ENCODE measurements at places on chromosomes 5 and 9.

DNA sequence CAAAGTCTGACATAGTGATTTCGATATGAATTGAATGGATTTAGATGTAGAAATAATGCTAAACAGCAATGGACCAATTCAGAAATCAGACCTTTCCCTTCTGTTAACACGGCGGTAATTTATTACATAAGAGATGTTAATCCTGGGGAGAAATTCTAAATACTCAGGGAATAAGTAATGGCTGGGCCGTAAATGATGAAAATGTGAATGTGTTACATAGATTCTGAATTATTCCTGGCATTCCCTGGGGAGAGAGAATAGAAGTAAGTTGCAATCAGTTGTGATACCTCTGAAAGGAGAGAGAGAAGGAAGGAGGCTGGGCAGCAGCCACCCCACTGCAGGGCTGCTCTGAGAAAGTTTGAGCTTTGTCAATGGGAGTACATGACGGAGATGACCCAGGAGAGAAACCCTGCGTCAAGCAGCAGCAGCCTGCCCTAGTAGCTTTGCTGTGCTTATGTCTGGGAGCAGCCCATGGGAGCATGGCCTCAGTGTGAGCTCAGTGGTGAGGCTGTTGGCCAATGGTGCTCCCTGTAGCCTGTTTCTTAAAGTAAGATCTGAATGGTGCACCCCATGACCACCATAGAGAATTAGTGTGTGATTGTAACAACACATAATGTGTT lies 420.1 kb downstream of the MTRR start:
- no peak for DNase-seq

GRCh38 chr9:92657296-92658094 lies 12.4 kb downstream of the IPPK start:
- no peak for DNase-seq

DNA sequence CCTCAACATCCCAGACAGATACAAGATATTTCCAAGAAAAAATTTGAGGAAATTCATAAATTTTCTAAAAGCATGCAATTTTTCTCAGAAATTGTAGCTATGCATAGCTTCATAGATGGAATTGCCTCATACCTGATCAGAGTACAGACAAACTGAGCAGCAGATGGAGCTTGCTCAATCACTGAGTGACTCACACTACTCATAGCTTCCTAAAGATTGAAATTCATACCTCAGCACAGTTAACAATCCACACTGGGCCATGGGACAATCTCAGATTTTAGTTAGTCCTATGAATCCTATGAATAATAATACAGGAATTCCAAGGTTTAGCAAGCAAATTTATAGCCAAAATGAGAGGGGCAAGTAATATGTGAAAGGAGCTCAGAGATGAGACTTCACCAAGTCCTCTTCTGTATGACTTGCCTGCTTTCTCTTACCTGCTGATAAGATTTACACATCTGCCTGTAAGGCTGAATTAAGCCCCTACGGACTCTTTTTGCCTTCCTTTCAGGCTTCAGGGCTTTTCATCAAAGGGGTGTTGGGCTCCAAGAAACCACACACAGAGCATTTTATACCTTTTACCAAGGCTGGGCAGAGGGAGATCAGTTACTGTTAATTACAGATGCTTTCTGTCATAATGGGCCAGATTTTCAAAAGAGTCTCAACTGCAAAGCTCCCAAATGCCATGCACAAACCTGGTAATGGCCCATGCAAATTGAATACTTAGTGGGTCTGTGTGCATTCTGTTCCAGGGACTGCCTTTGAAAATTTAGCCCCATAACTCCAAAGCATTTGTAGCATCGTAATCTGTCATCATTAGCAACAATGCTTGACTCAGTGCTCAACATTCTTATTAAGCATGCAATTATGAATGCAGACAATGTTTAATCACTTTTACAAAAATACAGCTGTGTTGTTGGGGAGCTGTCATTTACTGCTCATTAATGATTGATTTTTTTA lies 439.3 kb downstream of the DTWD2 start:
- DNase-seq: no peak

DNA sequence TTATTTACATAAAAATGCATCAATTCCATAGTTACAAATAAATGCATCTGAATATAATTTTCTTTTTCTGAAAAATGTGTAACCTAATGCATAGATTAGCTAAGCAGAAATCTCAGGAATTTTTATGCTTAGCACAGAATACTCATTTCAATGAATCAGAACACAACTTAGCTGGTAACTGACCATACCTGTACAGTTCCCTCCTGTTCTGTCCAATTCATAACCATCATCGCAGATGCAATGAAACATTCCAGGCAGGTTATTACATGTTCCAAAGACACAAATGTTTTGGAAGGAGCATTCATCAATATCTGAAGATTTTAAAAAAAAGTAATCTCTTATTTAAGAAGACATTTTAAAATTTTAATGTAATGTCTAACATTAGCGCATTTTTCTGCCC lies 219.4 kb downstream of the FBN2 start:
- no peak for DNase-seq
